ENCODE measurements at places on chromosomes 6 and 20.

- peak; percentile 51 for DNase-seq
Measured at GRCh38 chr6:24060982-24061754, 64.8 kb upstream of the NRSN1 start.

DNA sequence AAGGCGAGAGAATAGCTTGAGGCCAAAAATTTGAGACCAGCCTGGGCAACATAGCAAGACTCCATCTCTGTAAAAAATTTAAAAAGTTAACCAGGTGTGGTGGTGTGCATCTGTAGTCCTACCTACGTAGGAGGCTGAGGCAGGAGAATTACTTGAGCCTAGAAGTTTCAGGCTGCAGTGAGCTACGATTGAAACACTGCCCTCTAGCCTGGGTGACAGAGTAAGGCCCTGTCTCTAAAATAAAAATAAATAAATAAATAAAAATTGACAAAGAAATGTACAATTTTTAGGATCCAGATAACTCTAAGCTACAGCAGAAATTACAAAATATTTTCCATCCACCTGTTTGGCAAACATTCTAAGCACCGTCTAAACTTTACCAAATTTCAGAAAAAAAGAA is 941.0 kb upstream of the ADGRB3 start:
- no peak for DNase-seq

DNA sequence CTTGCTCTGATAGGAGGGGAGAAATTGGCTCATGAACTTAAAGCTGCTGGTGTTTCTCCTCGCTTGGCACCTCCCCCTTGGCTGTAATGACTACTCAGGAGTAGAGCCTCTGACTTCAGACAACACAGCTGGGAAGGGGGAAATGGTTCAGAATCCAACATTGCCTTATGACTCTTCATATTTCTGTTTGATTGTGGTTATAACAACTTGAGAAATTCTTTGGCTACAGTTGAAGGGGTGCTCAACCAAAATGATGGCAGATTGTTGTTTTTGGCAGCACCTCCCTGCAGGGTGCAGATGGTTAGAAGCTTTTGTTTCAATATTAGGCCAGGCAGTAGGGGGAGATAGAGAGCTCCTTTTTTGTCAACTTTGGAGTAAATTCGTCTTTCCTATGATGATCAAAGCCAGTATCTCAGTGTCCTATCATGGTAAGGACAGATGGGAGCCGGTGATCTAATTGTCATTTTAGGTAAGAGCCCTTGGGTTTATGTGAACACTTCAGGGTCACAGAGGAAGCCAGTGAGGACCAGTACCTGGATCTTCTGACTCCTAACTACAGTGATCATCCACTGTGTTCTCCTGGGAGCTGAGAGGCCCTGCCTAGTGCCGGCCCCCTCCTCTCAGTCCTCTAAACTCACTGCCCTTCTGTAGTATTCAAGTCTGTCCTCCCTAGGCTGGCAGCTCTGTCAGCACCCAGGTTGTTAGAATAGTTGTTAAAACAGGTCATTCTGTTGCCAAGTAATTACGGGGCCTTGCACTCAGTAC is 39.9 kb downstream of the RPRD1B start:
- DNase-seq, result peak; percentile 46

DNA sequence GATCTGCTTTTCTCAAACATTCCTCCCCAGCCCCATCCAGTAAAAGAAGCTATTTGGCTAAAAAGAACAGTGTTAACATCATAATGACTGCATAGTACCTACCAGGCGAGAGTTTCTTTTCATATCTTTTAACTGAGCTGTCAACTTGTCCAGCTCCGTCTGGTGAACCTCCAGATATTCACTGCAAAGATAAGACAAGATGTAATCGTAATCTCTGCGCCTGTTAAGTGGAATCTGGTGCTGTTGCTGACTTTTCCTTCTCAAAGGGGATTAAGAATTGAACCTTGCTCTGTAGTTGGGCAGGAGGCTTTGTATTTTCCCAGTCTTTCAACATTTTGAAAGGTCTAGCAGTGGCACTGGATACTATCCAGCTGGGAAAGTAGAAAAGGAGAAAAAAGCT is 63.0 kb downstream of the RIPOR2 start:
- no peak for DNase-seq

All from GM20000 (cell line).